ENCODE measurements at places on chromosomes 16 and 17. TPM values are rescaled to one million over a fixed set of nuclear protein-coding genes. Genes with fewer than 3 reads are reported as not detected.

DNA sequence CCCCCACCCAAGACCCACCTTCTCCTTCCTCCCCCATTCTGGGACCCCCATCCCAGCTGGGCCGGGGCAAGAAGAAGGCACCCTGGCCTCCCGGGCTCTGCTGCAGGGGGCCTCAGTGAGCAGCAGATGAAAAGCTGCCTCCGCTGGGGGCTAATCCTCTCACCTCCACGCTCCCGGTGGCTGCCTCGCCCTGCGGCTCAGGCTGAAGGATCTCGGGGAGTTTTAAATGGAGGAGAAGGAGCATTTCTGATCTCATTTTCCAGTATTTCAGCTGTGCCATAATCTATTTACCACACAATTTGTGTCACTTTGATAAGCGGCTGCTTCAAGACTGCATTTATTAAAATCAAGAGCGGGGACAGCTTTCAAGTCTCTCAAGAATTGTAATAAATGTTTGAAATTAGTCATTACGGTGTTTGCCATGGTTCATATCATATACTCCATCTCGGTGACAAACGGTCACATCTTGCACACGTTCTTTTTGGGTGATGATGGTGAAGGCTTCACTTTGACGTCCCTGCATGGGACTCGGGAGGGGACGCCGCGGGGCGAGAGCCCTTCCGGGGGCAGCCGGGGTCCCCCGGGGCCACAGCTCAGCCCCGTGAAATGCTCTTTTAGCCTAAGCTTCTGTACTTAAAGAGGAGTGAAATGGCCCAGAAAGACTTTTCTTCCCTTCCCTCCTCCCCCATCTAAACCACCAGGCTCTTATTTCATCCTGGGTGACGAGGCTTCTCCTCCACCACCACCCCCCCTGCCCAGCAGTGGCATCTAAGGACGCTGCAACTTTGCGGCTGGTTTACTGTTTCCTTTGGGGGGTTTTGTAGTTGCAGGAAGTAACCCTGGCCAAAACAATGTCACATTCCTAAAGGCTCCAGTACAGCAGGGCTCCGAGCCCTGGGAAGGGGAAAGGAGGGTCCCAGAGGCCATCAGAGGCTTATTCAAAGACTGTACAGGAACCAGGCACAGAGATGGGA is 313.1 kb upstream of the TNRC6C start:
- H3K27me3 ChIP-seq: peaks cover 38% of the 10 kb centered on the region
- no peaks in the 10 kb centered on the region for H3K36me3 ChIP-seq
- H3K27ac ChIP-seq: no peak overlapping the region
- no peak overlapping the region for H3K4me3 ChIP-seq
- no peak for DNase-seq
- H3K4me1 ChIP-seq: no peaks in the 10 kb centered on the region

DNA sequence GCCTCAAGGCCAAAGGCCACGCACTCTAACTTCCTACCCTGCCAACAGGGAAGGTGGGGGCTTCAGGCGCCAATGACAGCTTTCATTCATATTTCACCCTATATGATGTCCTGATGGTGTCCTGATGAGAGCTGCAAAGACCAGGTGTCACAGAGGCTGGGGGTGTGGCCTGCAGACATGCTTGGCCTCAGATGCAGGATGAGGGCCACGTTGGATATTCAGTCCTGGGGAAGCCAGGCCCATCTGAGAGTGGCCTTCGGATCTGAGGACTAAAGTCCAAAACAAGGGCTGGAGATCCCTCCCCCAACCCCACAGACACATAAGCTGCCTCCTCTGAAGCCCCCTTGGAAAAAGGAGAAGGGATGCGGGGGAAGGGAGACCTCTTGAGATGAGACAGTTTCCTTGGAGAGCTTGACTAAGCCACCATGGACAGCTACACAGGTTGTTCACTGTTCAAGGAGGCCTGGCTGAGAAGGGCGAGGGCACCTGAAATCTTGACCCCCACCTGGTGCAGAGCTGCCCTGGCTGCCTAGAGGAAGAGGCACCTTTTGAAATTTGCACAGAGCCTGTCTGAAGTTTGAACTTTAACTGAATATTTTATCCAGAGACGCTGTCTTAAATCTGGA is 24.3 kb upstream of the GSG1L start:
- no peak overlapping the region for H3K27ac ChIP-seq
- H3K4me3 ChIP-seq: no peak overlapping the region
- H3K4me1 ChIP-seq: no peaks in the 10 kb centered on the region
- no peak for DNase-seq
- 0 out of 2 replicates have a peak, but pooled peaks cover 3% of the 10 kb centered on the region for H3K36me3 ChIP-seq

DNA sequence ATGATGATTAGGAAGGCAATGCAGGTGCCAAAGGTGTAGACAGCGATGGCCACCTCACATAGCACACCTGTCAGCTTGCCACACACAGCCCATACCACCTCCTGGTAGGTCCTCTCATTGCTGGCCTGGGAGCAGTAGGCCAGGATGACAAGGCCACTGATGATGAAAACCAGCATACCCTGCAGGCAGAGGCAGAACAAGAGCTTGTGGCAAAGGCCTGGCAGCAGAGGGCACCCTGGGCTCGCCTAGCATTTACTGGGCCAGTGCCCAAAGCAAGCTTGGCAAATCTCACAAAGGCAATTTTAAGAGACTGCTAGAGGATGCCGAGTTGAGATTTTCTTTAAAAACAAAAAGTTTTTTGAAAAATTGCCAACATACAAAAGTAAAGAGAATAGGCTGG is 5.9 kb downstream of the SLC38A7 start:
- no peak overlapping the region for H3K4me3 ChIP-seq
- no peak overlapping the region for H3K27ac ChIP-seq
- DNase-seq: no peak
- no peaks in the 10 kb centered on the region for H3K36me3 ChIP-seq
- H3K27me3 ChIP-seq: no peaks in the 10 kb centered on the region
- H3K4me1 ChIP-seq: no peaks in the 10 kb centered on the region

DNA sequence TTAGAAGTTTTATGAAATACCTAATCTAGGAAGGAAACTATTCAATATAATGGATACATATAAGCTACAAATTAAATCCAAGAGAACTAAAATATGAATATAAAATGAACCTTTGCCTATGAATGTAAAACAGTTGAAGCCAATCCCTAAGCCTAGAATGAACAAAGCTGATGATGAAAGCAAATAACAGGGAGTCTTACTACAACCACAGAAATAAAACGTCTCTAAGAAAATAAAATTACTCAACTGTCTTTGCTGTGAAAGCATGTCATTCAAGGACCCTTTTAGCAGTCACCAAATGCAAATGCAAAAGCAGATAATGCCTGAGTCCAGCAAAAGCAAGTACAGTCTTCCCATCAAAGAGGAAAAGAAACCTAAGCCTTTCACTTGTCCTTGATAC is 23.0 kb downstream of the FAM222B start:
- no peak overlapping the region for H3K27ac ChIP-seq
- no peak for DNase-seq
- no peak overlapping the region for H3K4me3 ChIP-seq
- H3K4me1 ChIP-seq: no peaks in the 10 kb centered on the region

DNA sequence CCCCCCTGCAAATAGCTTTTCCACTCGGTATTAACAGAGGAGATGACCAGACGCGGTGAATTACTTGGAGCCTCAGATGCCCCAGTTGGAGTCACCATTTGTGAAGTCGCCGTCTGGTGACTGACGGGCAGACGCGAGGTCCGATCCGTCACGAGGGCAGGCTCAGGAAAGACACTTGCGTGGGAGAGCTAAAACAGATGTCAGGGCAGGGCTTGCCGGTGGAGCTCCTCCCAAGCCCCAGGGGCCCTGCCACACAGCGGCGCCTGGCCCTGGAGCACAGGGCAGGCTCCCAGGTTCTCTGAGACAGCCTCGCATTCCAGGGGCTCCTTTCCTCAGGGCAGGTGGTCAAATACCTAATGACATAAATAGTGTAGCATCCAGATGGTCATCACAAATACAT is 348.3 kb downstream of the C16orf95 start:
- peaks cover 12% of the 10 kb centered on the region for H3K27me3 ChIP-seq
- DNase-seq: no peak
- H3K36me3 ChIP-seq: no peaks in the 10 kb centered on the region
- H3K27ac ChIP-seq: no peak overlapping the region
- no peaks in the 10 kb centered on the region for H3K4me1 ChIP-seq

SLC13A5 gene
- total RNA-seq: 0.07 TPM
